SW480 (cell line): ENCODE measurements at places on chromosomes 3 and 15.

DNA sequence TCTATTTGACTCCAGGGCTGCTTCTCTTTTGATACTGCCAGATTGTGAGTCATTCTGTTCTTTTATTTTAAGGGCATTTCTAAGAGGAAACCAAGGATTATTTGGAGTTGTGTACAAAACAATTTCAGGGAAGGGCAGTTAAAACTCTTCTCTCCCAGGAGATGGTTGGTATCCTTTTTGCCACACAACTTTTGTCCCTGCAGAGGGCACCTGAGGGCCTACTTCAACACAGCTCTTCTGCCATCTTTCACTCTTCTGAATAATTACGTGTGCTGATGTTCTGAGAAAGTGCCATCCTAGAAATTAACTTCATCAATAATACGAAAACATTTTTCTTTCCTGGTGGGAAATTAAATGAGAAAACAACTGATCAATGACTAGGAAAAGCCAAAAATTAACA, 75.7 kb upstream of the GADL1 start:
- peak; percentile 11 for DNase-seq

GRCh38 chr3:117264204-117264994, 554.8 kb downstream of the TUSC7 start:
- no peak for DNase-seq

- no peak for DNase-seq
Observed at GRCh38 chr3:18635215-18635614, 210.1 kb upstream of the SATB1 start.

DNA sequence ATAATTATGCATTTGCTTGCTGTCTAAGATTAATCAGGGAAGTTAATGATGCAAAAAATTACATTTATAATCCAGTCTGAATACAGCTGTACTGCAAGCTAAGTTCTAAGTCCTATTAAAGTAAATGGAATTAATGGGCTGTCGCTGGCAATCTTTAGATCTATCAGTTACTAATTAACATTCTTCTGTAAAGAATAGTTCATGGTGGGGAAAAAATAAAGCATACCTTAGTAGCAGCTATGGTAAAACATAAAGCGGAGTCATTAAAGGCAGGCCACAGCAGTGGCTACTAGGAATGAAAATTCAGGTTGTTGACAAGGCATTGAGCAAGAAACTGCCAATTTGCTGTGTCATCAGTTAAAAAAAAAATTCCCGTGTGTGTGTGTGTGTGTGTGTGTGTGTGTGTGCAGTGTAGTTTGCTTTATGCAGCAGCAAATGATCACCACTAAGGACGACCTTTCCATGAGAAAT, 129.8 kb downstream of the ZNF385D start:
- peak; percentile 1 for DNase-seq

GRCh38 chr15:74312445-74313007, 54.9 kb downstream of the CYP11A1 start:
- no peak for DNase-seq

DNA sequence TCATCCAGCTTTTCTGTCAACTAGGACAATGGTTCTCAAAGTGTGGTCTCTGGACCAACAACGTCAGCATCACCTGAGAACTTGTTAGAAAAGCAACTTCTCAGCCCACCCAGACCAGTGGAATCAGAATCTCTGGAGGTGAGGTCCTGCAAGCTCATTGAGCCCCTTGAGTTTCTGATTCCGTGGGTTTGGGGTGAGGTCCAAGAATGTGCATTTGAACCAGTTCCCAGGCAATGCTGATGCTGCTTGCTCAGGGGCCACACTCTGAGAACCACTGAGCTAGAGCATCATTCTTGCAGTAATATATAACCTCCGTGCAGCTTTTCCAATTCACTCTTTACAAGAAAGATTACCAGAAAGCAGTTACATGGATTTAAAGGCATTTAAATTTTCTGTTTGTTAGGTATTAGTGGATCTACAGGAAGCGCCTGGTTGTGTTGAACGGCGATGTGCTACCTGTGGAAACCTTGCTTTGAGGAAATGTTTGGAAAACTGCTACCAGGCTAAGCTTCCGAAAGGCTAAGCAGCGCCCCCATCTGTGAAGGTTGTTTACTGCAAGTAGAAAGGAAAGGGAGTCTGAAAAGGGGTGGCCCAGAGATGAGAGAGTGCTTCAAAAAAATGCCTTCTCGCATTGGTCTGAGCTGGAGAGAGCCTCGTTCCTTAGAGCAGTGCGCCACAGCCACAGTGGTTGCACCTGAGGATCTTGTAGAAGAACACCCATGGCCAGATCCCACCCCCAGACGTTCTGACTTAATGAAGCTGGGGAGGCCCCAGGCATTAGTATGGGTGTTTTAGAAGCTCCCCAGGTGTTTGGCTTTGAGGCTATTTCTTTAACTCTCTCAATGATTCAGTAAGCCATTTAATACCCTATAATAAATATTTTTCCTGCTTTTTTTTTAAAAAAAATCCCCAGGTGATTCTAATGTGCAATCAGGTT, 50.0 kb downstream of the RLBP1 start:
- peak; percentile 31 for DNase-seq

GRCh38 chr15:98076021-98076816, 115.7 kb downstream of the ARRDC4 start:
- no peak for DNase-seq

DNA sequence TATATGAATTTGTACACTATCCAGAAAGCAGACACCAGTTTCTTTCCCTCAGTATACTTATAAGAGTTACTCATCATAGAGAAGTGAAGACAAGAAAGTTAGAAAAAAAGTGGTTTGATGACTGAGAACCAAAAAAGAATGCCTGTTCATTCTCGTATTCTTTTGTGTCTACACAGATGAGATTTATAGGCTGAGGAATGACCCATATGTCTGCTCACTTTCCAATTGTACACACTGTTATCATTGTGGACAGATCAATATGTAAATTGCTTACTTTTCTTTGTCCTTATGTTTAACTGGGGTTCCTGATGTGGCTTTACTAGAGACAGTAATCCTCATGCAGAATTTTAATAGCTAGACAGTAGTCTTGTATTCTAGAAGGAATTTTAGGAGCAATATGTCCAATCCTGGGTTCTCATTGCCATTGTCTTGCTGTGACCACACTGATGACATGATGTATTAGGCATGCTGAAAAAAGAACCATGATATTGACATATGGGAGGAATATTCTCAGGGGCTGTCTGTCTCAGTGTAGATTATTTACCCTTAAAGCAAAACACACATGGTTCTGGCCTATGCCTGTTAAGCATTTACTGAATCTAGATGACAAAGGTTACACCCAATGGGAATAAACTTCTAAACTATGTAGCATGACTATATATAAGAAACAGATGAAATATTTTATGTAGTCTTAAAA, 669.7 kb downstream of the ROBO1 start:
- no peak for DNase-seq

GRCh38 chr3:131702146-131702545, 199.4 kb upstream of the MRPL3 start:
- no peak for DNase-seq

DNA sequence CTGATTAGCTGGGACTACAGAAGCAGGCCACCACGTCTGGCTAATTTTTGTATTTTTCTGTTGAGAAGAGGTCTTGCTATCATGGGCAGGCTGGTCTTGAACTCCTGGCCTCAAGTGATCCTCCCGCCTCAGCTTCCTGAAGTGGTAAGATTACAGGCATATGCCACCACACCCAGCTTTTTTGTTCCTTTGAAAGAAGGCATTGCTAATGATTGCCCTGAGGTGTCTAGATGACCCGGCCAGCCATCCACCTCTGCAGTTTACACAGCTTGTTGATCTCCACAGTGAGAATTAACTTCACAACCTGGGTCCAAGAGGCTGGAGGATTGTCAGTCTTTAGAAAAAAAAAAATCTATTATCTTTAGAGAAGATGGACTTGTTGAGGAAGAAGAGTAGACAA, 58.7 kb downstream of the SMAD3 start:
- no peak for DNase-seq

- DNase-seq, result no peak
Observed at GRCh38 chr3:193174140-193174539, 66.9 kb upstream of the PLAAT1 start.

DNA sequence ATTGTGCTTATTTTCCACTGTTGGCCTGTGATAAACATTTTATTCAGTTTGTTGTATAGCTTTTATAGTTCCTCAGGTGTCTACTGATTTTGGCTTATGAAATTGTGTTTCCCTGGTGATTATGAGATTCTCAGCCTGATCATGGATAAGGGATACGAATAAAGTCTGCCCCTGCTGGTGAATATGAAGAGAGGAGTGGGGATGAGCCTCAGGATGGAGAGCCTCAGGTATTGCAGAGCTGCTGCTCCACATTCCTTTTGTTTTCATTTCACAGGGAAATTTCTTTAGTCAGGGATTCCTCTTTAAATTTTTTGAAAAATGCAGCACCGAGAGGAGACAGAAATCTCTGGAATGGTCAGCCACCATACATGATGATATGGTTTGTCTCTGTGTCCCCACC, 14.7 kb upstream of the RAB6B start:
- no peak for DNase-seq

GRCh38 chr3:25214034-25214433, 214.0 kb upstream of the RARB start:
- DNase-seq, result no peak

DNA sequence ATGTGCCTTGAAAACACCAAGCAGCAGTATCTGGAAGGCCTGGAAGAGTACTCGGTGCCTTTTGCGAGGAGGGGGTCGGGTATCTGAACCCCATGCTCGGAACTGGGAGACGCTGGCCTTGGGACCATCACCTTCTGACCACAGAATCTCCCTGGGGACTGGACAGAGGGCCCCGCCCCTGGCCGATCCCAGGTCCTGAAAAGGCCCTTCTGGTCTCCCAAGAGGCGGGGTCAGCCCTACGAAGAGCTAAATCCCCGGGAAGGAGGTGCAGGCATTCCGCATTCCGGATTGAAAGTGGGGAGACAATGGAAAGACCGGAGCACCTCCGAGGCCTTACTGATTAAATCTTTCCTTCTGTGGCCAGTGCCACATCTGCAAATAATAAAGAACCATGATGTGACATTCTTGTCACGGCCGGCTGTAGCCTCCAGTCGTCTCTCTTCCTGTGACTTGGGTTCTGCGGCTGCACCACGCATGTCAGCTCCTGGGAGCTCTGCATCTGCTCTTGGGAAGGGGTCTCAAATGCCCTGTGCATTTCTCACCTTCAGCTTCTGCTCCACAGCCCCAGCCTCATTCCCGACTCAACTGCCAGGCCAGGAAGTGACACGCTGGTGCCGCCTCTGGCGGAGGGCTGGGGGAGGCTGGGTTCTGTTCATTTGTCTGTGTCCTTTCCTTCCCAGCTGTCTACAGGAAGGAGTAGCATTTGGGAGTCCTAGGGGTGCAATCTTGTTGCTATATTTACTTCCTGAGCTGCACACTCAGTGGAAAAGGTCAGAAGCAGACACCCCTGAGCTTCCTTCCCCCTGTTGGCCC, 173.5 kb downstream of the KLF13 start:
- DNase-seq, result no peak

DNA sequence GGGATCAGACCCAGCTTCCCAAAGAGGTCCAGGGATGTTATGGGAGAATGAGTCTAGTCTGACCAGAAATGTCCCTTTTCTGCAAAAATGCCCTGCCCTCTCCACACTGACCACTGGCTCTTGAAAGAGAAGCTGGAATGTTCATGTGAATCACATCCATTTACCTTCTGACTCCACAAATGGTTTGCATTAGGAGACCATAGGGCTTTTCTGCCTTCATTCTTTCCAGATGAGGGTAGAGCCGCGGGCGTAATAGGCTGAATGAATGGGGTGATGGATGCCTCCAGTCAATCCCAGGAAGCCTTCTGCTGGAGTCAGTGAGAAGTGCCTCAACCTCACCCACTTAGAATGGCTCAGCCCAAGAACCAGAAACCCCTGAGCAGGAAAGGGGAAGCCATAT, 47.2 kb upstream of the IREB2 start:
- no peak for DNase-seq

DNA sequence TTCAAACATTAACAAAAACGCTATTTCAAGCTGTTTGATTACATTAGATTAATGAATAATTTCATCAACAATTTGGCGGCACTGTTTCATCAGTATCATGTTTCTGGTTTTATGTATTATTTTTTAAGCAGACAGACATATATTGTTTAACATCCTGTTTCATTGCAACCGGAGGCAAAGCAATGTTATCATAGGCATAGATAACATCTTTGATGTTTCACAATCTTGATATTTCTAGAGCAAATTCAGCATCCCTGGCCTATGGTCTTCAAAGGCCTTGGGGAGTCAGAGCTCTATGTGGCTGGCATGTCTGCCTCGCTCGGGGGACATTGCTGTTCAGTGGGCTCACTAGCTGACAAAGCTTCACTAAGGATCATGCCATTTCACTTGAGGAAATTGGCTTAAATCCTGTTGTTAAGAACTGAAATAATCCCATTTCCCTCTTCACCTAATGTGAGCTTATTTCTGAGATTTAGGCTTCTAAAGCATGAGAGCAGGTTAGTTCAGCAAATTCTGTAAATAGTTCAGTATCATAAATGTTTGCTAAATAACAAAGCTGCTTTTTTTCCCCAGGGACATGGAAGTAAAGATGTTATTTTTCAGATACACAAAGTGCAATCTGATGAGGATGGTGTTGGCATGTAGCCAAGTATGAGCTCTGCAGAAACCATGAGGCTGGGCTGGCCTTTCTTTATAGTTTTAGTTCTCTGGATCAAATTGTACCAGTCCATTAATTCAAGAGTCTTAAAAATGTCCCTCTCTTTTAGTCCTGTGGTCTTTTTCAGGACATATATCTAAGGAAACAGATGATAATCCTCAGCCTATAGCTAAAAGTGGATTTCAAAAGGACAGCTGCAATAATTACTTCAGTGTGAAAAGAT, 941.4 kb downstream of the PLOD2 start:
- no peak for DNase-seq

DNA sequence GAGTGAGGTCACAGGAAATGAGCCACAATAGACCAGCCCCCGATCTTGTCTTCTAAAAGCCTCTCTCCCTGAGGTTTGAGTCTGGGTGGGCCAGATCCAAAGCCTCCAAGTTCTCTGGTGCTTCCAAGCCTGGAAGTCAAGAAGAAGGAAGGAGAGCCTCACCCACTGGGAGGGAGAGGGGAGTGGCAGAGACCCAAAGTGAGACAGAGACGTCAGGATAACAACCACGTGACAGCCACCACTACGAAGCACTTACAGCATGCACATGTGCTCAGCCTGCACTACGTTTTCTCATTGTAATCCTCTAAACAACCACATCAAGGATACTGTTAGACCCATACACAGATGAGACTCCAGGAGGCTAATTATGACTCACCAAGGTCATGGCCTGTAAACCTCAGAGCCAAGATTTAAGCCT, 197.3 kb upstream of the LINGO1 start:
- peak; percentile 84 for DNase-seq

DNA sequence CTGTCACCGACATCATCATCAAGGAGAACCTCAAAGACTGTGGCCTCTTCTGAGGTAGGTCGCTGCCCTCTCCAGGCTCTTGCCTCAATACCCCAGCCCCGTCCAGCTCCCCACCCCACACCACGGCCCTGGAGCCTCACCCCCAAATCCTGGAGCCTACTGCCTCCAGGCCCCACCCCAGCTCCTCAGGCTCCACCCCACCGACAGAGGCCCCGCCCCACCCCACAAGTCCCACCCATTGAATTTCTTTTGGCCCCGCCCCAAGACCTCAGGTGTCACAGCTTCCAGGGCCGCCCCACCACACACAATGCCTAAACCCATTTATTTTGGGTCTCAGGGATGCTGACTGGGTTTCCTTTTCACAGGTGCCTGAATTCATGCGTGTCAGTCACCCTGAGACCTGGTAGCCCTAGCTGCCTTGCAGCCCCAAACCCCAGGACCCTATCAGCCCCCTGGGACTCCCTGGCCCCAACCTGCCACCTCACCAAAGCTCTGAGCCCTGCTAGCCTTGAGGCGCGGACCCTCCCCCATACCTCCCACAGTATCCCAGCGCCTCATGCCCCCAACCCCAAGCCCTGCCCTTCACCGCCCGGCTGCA, 3.6 kb downstream of the GNAT1 start:
- DNase-seq, result no peak
